ENCODE measurements at places on chromosomes 1 and 21.
A peak's percentile ranks its signal among the peaks of the same experiment; 100 is the strongest.

DNA sequence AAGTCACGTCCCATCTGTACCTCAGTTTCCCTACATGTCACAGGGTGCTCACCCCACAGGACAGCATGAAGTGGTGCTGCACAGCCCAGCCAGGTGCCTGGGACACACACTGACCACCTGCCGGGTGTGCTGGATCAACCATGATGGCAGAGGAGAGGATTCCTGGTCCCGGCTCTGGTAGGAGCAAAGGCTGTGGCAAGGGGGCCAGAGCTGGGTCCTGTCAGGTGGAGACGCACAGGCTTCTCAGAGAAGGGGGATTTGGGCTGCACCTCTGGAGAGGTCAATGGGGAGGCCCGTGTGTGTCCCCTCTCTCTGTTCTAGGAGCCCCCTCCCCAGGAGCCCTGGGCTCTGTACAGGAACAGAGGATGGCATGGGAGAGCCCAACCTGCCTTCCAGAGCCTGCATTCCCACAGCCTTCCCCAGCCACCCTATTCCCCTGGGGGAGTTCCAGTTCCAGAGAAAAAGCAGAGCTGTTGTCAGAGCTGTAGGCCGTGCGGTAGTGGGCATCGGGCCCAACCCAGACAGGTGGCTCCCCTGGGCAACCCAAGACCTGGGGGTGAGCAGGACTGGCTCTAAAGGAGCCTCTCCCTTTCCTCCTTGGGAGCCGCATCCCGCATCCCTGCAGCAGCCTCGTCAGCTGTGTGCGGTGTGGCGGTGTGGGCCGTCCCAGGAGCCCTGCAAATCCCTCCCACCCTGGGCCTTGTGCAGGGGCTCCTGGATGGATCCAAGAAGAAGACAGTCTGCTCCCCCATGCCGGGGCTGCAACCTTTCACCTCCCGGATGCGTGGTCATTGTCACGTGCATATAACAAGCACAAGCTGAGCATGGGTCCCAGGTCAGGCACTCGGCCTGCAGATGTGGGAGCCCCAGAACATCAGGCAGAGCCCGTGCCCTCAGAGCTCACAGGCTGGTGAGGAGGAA is 2.9 kb upstream of the TFF3 start:
- peak; percentile 67 for DNase-seq

GRCh38 chr1:222582099-222582774 is 7.5 kb downstream of the TAF1A start:
- no peak for DNase-seq

DNA sequence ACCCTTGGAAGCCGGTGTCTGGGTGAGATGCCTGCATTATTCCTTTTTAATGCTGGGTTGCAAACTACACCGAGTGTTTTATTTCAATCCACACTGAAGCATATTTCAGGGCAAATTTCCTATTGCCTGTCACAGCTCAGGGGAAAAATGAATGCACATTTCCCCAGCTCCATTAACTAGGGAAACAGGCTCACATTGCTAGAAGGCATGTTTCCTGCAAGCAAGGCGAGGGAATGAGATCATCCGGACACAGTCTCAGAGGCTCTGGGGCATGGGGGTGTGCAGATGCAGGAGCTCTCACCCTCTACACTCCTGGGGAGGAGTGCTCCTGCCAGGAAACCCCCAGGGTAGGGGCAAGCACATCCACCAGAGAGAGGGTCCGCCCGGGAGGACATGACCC is 24.6 kb downstream of the SYT2 start:
- no peak for DNase-seq

DNA sequence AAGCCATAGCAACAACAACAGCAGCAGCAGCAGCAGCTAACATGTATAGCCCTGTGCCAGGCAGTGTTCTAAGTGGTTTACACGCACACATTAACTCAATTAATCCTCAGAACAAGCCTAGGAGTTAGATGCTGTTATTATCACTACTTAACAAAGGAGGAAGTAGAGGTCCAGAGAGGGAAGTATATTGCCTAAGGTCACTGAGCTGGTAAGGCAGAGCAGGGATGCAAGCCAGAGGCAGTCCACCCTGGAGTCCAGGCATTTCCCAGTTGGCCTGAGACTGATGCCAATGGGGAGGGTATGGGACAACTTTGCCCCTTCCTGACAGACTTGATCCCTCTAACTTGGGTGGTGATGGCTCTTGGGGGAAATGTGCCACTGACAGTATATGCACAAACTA is 6.8 kb downstream of the CDC14A start:
- no peak for DNase-seq

- peak; percentile 78 for DNase-seq
Observed at GRCh38 chr21:43574741-43575472, 84.4 kb downstream of the HSF2BP start.

DNA sequence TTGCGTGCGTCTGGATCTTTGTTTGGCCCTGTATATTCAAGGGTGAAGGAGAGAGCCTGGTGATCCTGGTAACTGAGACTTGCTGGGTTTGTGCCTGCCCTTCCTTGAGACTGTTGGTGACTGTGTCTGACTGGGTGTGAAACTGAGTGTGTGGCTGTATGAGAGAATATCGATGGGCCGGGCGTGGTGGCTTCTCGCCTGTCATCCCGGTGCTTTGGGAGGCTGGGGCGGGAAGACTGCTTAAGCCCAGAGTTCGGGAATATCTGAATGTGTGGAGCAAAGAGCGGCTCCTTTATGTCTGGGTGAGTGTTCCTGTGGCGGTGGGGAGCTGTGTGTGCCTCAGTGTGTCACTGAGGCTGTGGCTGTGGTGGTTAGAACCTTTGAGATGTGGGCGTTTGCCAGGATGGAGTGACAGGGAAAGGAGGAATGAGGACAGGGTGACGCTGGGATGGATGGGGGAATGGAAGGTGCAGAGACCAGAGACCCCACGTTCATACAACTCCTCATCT is 2.7 kb upstream of the MARCKSL1 start:
- DNase-seq: no peak

DNA sequence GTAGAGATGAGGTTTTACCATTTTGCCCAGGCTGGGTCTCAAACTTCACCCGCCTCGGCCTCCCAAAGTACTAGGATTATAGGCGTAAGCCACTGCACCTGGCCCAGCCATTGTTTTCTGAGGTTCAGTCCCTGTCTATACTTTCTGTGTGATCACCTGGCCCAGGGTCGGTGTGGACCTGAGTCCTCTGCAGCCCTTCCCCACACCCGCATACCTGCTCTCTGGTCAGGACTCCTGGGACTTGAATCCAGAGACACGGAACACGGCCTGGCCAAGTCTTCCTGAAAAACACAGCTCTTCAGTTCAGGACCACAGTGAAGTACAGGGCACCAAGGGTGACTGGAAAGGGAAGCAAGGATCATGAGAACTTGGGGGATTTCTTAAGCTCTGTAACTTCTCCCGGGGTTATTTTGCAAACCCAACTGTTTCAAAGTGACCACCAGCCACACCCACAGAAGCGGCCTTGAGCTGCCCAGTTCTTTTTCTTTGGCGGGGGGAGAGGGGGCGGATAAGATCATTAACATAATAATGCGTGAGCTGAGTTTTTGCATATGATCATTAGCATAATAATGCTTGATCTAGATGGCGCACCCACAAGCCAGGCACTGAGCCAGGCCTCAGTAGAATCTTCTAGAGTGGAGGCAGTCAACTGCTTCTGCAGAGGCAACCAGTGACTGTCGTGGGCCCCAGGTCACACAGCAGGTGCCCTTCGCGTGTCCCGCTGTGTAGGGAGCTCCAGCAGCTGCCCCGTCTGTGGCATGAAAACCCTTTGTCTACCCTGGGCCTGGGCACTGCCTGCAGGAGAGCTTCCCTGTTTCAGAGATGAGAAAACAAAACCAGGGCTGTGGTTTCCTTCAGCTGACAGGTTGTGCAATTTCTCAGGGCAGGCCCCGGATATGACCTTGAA is 1.7 kb upstream of the NADK start:
- peak; percentile 92 for DNase-seq

- no peak for DNase-seq
Observed at GRCh38 chr1:150909585-150910180, 16.5 kb upstream of the SETDB1 start.

- no peak for DNase-seq
Observed at GRCh38 chr1:44775930-44776729, 790 bp downstream of the RPS8 start.

DNA sequence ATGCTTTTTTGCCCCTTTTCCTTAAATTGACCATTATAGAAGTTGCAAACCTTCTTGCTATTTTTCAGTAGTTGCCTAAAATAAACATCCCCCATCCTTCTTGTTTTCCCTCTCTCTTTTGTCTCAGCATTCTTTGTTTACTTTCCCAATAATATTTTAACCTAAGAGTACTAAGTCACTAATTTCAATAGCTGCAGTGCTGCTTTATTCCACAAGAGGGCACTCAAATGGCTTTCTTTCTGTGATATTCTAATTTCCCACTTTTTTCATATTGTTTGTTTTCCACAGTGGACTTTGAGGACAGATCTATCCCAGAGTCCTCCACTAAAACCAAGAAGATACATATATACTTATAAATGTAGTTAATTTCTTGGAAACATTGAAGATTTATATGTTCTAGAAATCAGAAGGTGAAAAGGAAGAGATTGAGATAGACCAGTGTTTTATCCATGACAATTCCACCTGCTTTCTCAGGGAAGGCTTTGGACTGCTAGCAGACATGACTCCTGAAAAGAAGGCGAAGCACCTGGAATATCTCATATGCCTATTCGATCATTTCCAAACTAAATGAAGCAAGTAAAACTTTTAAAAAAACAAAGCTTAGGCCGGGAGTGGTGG is 104.8 kb upstream of the GRIK1 start:
- DNase-seq: no peak

DNA sequence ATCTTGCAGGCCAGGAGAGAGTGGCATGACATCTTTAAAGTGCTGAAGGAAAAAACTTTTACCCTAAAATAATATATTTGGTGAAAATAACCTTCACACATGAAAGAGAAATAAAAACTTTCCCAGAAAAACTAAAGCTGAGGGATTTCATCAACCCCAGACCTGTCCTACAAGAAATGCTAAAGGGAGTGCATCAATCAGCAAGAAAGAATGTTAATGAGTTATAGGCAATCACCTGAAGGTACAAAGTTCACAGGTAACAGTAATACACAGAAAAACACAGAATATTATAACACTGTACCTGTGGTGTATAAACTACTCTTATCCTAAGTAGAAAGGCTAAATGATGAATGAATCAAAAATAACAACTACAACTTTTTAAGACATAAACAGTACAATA is 249.2 kb upstream of the PKN2 start:
- DNase-seq: no peak

GRCh38 chr1:2643414-2644077 is 10.7 kb upstream of the MMEL1 start:
- no peak for DNase-seq

DNA sequence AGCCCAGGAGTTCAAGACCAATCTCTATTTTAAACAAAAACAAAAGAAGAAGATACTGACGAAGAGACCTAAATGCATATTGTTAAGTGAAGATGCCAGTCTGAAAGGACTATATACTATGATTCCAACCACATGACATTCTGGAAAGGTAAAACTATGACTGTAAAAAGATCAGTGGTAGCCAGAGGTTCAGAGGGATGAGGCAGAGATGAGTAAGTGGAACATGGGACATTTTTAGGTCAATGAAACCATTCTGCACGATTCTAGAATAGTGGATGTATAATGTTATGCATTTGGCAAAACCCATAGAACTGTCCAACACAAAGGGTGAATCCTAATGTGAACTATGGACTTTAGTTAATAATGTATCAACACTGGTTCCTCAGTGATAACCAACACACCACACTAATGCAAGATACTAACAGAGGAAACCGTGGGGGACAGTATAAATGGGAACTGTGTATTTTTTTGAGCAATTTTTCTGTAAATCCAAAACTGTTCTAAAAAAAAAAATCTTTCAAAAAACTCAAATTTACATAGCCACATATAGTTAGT is 8.2 kb downstream of the RC3H1 start:
- DNase-seq: no peak

GRCh38 chr1:2526824-2527555 is 594 bp upstream of the PANK4 start:
- DNase-seq: no peak

- no peak for DNase-seq
Observed at GRCh38 chr1:10704368-10704882, 92.0 kb downstream of the CASZ1 start.

GRCh38 chr21:43772425-43772821 is 3.7 kb downstream of the CSTB start:
- no peak for DNase-seq
